Activated CD4-positive, alpha-beta T cell treated with anti-CD3 and anti-CD28 coated beads, Interleukin-2, amount 10 ng/mL, durations not matched to agents 24 days and 14 days (primary cell): ENCODE measurements at places on chromosomes 5 and 9.
A peak's percentile ranks its signal among the peaks of the same experiment; 100 is the strongest.

GRCh38 chr9:26169708-26170107, 491.5 kb upstream of the TUSC1 start:
- no peak for DNase-seq

GRCh38 chr5:177509991-177510566, 453 bp upstream of the DOK3 start:
- no peak for DNase-seq

DNA sequence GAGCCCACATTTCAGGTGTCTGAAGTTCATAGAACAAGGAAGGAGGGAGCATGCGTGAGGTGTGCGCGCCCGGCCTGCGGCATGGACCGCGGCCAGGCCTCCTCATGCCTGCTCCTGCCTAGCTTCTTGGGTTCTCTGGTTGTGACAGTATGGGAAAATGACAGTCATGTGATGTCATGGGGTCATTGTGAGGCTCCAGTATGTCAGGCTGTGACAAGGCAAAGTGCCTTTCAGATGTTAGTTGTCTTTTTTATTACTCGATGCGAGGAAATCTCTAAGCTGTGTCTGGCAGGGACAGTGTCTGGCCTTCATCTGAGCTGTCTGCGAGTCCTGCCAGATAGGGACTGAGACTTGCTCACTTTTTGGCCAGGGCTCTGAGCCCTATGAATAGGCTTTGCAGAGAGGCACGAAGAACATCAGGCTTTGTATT, 13.3 kb downstream of the UCK1 start:
- no peak for DNase-seq

DNA sequence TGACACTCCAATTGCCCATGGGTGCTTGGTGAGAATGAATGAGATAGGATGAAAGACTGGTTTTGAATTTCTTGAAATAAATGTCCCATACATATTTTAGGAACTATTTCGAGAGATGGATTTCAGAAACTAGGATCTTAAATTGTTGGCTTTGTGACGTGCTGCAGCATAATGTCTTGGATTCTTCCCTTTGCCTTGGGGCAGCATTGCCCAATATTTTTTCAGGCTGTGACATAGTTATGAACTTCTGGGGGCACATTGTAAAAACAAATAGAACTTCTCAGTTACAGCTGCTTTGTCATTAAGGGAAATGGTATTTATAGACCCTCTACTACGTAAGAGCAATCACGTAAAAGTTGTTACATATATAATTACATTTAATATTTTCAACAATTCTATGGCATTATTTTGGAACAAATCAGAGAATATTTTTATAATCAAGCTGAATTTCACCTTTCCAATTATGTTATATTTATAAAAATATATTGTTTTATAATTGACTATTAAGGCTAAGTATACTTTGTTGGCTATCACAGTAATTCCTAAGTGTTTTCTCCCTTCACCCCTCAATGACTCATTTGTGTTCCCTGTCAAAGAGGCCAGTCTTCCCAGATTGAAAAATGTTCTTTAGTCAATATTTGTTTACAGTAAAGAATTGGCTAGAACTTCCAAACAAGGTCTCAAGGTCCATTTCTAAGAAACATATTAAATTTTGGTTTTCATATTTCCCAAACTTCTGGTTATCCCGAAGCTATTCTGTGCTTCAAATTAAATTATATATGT, 1388.3 kb upstream of the ACO1 start:
- DNase-seq: no peak

DNA sequence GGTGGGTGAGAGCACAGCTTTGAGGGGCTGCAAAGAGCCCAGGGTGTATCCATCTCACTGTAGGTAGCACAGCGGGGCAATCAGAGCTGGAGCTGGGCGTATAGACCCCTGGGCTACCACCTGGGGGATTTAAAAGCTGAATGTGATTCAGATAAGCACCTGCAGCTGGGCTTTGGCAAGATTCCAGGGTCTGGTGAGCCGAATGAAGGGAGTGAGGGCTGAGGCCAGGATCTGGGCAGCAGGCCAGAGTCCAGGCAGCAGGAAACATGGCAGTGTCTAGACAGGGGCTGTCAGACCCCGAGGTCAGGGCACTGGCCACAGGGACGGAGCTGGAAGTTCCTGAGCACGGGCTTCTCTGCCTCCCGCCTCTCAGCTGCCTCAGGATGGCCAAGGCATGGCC, 8.7 kb downstream of the ASS1 start:
- no peak for DNase-seq

GRCh38 chr9:136546697-136547501, 1.1 kb upstream of the NOTCH1 start:
- peak; percentile 84 for DNase-seq

- DNase-seq: no peak
Measured at GRCh38 chr9:90864779-90865178, 63.2 kb downstream of the SYK start.

DNA sequence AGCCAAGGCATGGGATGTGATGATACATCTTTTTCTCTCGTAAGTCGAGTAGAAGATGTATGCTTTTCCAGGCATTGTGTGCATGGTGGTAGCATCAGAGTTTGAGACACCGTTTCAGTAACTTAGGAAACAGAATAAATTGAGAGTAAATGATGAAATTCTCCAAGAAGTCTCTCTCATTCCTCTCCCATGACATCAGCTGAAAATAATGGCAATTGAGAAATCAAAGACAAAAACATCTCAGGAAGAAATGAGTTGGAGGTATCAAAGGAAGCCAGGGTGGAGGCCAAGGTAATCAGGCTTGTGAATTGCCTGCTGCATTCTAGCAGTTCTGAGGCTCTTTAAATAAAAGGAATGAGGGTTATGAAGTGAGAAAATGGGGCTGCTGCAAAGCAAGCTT, 53.9 kb downstream of the SGCD start:
- no peak for DNase-seq

DNA sequence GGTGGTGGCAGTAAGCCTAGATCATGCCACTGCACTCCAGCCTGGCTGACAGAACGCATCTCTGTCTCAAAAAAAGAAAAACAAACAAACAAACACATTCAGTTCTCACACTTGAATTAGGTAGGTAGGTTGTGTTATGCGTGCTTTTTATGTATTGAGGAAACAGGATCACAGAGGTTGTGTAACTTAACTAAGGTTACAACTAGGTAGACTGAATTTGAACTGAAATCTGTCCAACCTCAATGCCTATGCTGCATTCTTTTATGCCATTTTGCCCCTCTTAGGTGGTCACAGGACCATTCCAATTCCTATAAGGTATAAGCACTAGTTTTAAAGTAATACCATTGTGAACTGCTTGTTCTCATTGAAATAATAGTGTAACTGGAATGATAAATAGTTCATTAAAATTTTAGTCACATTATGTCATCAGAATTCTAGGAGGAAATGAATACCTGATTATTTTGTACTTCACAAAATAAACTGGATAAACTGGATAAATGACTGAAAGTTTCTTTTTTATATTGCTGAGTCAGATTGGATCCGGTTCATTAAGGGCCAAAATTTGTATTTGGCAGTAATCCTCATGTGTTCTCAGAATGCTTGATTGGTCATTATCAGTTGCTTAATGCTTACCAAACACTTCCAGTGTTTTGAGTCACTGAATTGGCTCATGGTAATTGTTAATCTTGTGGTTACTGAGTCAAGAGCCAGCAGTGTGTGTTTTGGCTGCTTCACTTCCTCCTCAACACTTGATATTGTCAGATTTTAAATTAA, 7.1 kb downstream of the UBAP1 start:
- DNase-seq: no peak
